ENCODE measurements at places on chromosomes 6 and 20.

DNA sequence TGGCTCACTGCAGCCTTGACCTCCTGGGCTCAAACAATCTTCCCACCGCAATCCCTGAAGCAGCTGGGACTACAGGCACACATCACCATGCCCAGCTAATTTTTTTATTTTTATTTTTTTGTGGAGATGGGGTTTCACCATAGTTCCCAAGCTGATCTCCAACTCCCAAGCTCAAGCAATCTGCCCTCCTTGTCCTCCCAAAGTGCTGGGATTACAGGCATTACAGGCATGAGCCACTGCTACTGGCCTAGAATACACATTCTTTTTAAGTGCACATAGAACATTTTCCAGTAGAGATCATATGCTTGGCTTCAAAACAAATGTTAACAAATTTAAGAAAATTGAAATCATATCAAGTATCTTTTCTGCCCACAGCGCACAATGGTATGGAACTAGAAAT is 176.8 kb upstream of the MARCKS start:
- H3K4me3 ChIP-seq: no peak overlapping the region
- no peak for DNase-seq
- H3K27me3 ChIP-seq: no peaks in the 10 kb centered on the region
- H3K36me3 ChIP-seq: no peaks in the 10 kb centered on the region
- H3K4me1 ChIP-seq: no peaks in the 10 kb centered on the region

DNA sequence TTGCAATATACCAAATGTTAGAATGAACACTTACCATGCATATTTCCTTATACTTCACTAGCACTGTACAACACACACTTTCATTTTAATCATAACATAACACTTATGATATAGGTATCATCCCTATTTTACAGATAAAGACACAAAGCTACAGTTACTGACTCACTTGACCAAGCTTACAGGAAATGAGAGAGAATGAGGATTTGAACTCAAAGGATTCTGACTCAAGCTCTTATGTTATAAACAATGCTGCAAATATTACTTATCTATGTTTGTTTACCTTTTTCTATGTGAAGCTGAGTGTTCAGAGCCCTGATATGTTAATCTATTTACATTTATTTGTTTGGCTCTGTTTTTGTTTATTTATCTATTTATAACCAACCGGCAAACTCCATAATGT is 245.4 kb downstream of the PTPRK start:
- H3K36me3 ChIP-seq: no peaks in the 10 kb centered on the region
- DNase-seq: no peak
- no peak overlapping the region for H3K27ac ChIP-seq
- no peaks in the 10 kb centered on the region for H3K27me3 ChIP-seq

GRCh38 chr6:42372699-42373098 is 79.0 kb downstream of the TRERF1 start:
- H3K27me3 ChIP-seq: no peaks in the 10 kb centered on the region
- no peak for DNase-seq
- no peaks in the 10 kb centered on the region for H3K36me3 ChIP-seq
- no peak overlapping the region for H3K4me3 ChIP-seq

DNA sequence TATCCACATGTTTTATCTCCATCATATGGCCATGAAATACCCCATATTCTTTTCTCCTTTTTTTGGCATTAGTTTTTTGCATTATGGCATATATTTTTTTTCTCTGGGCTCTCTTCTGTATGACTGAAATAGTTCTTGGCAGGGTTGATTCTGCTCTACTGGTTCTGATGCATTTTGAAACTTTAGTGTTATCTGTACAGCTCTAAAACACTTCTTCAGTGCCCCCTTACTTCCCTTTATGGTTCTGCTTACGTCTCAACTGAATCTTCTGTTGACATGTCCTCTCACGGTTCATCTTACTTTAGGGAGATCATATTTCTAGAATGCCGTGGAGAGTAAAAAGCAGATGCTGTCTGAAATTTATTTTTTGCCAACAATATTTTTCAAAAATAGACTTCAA is 23.2 kb upstream of the TXNDC5 start:
- no peak overlapping the region for H3K4me3 ChIP-seq
- H3K27me3 ChIP-seq: no peaks in the 10 kb centered on the region
- no peaks in the 10 kb centered on the region for H3K36me3 ChIP-seq
